ENCODE measurements at places on chromosomes 5 and 9.

GRCh38 chr5:60993875-60994571 is 49.0 kb downstream of the NDUFAF2 start:
- no peak for DNase-seq

GRCh38 chr5:68353605-68354004 is 138.0 kb downstream of the PIK3R1 start:
- no peak for DNase-seq

DNA sequence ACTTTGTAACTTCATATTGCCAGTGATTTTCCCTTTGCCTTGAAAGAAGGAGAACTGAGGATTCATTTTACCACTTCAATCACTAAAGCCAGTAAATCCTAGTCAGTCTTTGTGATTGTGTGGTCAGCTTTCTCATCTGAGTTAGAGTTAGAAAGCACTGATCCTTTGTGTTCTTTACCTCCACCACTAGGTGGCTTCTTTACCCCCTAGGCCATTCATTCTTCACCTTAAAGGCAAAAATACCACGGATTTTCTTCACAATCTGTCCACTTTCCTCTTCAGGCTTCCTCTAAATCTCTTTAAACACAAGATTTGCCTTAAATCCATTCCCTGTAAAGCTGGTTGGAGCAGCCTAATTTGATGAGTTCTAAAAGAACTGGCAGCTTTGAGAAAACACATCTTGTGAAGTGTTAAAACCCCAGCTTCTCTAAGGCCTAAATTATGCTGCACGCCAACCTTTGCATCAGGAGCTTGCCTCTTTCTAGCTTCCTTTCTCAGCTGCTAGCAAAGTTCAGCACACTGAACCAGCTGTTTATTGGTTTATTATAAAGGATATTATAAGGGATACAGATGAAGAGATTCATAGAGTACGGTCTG is 20.4 kb downstream of the BDP1 start:
- DNase-seq = peak; percentile 30

GRCh38 chr5:71880536-71880935 is 161.5 kb downstream of the CARTPT start:
- DNase-seq = no peak

DNA sequence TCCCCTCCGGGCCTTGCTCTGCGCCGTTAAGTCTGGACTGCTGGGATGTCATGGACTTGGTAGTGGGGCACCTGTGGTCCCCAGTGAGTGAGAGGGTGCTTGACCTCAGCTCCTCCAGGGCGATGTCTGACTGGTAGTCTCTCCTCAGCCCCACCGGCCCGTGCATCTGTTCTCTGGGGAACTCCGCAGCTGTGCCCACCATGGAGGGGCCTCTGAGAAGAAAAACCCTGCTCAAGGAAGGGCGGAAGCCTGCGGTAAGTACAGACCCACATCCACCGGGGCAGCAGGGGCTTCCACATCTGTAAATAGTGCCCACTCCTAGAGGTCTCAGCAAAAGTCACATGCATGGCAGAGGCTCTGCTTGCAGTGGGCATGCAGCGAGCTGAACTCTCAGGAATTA is 52.6 kb upstream of the GARNL3 start:
- DNase-seq = no peak

- DNase-seq = no peak
These were observed 400 bp downstream of the KDM4C start for GRCh38 chr9:6758248-6758497.

GRCh38 chr5:90134892-90135291 is 274.7 kb downstream of the CETN3 start:
- peak; percentile 43 for DNase-seq

- no peak for DNase-seq
These were observed 512.6 kb downstream of the BNC2 start for GRCh38 chr9:16357828-16358227.

- DNase-seq = no peak
These were observed 9.6 kb upstream of the FCN2 start for GRCh38 chr9:134870746-134871662.

DNA sequence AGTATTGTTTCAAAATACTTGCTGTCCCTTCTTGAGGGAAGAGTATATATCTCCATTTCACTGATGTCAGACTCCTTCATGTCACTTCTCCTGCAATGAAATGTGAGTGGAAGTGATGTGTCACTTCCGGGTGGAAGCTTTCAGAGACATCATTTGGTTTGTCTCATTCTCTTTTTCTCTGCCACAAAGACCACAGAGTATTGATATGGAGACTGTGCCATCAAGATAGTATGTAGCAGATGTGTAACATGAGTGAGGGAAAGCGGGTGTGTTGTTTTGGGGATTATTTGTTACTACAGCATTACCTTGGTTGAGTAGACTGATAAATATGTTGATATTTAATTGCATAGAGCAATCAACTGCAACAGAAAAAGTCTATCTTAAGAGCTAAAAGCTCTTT is 169.8 kb downstream of the FBXL7 start:
- DNase-seq = no peak

GRCh38 chr9:122988920-122989621 is 44.4 kb upstream of the GPR21 start:
- no peak for DNase-seq

DNA sequence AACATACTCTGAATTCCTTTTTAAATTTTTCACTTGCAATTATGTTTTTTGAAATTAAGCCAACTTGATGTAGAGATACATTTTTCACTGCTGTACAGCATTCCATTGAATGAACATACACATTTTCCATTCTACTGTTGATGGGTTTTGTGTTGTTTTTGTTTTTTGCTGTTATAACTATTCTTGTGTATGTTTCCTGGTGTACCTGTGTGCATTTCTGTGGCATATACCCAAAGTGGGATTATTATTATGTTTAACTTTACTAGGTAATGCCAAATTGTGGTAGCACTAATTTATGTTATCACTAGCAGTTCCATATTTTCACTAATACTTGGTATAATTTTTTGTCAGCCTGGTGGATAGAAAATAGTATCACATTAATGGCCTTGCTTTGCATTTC is 2.7 kb downstream of the RFESD start:
- DNase-seq = no peak

GRCh38 chr9:92661127-92661526 is 8.8 kb downstream of the IPPK start:
- no peak for DNase-seq

DNA sequence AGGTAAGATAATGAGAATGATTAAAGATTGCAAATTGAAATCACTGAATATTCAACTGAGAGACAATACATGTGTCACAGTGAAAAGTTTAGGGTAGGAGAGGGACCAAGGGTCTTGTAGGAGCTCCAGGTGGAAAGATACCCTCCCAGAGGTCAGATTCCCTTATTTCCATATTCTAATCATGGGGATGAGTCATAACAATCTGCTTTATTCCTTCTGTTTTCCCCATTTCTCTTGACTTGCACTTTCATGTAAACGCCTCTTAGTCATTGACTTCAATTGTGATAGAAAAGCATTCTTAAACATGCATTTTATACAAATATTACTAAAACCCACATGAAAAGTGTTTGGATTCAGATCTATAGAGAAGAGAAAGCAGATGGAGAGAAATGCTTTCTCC is 81.3 kb upstream of the CTSL start:
- no peak for DNase-seq
